ENCODE measurements at places on chromosomes 11 and 22.

DNA sequence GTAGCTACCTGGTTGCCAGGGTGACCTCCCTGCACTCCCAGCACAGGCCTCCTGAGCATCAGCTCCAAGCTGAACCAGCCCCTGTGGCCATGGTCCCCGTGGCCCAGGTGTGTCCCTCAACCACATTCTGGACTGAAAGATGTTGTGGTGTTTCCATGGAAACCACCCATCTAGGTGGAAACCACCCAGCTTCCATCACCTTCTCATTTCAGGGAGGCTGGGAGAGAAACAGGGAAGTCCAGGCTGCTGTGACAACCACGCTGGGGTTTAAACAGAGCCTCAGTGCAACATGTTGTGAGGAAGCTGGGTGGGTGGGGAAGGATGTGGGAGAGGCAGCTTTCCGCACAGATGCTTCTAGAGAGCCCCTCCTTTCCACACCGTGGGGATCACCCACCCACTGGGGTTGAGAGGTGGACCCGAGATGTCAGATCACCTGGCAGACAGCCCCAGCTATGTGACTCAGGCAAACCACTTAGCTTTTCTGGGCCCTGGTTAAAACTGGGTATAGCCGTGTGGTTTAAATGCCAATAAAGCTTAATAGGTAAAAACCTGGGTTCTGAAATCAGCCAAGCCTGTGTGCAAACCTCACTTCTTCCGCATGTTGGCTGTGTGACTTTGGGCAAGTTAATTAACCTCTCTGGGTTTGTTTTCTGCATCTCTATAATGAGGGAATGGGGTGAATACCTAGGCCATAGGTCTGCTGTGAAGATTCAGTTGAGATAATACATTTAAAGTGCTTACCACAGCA is 46.4 kb downstream of the CD82 start:
- no peak for DNase-seq

DNA sequence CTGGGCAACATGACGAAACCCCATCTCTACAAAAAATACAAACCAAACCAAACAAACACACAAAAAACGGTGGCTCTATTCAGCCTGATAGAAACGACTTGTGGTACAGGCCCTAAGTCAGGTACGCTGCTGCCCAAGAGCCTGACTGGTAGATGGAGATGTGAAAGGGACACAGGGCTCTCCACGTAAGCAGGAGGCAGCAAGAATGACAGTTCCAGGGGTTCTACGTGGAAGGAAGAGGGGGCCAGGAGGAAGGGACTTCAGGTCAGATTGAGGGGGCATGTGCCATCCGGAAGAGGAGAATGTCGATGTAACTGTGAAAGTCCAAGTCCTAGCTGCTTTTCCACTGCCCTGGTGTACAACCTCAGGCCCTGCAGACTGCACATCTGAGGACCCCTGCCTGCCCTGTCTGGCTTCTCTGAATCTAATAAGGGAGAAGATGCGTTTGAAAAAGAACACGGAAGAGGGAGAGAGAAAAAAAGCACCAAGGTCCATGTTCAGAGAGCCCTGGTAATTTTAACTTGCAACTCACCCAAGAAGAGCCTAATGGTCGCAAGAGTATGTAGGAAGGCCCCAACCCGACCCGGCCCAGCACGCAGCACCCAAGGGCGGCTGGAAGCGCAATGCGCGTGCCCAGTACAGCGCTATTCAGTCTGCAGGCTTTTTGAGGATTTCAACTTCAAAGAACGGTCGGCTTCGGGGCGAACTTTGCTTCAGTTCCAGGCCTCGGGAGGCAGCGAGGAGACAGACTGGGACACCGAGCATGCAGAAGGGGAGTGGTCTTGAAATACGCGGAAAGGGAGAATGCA is 909 bp upstream of the ZNRD2 start:
- DNase-seq, result no peak

DNA sequence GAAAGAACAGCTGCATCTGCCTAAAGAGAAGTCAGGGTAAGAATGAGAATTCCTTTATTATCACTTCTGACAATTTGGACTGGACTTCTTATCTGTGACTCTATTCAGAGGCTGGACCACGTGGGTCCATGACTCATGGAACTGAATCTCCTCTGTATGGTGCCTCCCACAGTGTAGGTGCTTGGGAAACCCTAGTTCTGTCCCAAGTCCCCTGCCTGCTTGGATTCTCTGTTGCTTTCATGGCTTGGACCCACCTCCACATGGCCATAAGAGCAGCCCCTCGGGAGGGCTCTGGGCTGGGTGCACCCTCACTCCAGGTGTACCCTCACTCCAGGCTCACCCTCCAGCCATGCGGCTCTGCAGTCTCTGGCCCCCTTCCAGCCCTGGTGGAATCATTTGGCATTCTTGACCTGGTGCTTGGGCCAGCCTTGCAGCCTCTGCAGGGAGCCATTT is 153.4 kb downstream of the CACNA1I start:
- no peak for DNase-seq

DNA sequence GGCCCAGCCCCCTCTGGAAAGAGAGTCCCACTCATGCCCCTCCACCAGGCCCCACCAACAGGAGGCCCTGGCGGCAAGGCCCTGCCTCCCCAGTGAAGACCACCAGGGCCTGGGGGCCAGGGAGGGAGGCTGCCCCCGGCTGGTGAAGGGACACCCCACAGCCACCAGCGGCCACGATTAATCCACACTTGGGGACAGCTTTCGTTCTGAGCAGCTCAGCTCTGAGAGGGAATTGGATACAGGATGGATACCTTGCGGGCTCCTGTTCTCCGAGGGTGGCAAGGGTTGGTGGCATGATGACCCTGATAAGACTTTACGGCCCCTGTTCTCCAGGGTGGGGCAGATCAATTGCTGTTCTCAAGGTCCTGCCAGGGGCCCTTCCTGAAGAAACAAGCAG is 6.9 kb upstream of the NLRP6 start:
- DNase-seq, result no peak

- no peak for DNase-seq
These were observed 49.4 kb downstream of the PTPRJ start for GRCh38 chr11:48029681-48030290.
